Stimulated activated CD8-positive, alpha-beta memory T cell treated with anti-CD3 and anti-CD28 coated beads, Interleukin-2, amount 100 ng/mL, for 48 hours (primary cell): ENCODE measurements at places on chromosomes 6 and 20.

- DNase-seq = no peak
Measured at GRCh38 chr6:24149296-24149695, 23.3 kb downstream of the NRSN1 start.

DNA sequence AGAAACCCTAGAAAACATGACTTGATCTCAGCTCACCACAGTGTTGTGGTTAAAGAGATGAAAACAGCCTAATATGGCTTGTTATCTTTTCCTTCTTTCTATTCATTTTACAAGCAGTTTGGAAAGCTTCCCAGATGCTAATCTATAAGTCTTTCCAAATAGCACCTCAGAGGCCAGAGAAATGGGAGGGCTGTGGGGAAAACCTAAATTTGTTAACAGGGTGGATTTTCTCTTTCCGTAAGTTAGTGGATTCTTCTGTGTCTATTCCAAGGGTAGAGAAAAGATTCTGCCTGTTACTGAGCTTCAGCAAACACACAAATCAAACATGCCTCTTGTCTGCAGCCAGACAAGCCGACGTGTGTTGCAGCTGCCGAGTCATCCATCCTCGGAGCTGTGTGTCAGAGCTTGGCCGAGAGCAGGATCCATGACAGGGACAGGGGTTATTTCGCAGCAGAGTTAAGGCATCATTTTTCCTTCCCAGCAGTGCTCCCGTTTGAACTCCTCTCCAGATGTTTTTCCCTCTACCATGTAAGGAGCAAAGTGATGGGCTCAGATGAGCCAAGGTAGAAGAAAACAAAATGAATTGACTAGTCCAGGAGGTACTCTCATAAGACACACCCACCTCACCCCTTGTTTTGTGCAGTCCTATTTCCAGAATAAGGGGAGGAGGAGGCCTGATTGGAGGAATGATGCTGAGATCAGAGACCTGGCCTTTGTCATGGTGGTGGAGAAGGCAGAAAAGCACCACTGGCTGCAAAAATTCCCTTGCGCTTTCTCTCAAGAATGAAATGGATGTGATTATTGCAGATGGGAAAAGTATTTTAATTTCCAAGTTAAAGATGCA is 560.0 kb downstream of the C6orf118 start:
- DNase-seq = no peak

GRCh38 chr6:140071601-140072062 is 697.2 kb upstream of the CITED2 start:
- no peak for DNase-seq

- no peak for DNase-seq
Measured at GRCh38 chr6:30327232-30327746, 562 bp downstream of the TRIM39 start.

GRCh38 chr6:153942361-153942760 is 96.7 kb upstream of the OPRM1 start:
- no peak for DNase-seq

GRCh38 chr6:91697010-91697695 is 1110.3 kb upstream of the MAP3K7 start:
- DNase-seq = no peak

- no peak for DNase-seq
Measured at GRCh38 chr6:37141281-37142049, 28.5 kb upstream of the PIM1 start.

DNA sequence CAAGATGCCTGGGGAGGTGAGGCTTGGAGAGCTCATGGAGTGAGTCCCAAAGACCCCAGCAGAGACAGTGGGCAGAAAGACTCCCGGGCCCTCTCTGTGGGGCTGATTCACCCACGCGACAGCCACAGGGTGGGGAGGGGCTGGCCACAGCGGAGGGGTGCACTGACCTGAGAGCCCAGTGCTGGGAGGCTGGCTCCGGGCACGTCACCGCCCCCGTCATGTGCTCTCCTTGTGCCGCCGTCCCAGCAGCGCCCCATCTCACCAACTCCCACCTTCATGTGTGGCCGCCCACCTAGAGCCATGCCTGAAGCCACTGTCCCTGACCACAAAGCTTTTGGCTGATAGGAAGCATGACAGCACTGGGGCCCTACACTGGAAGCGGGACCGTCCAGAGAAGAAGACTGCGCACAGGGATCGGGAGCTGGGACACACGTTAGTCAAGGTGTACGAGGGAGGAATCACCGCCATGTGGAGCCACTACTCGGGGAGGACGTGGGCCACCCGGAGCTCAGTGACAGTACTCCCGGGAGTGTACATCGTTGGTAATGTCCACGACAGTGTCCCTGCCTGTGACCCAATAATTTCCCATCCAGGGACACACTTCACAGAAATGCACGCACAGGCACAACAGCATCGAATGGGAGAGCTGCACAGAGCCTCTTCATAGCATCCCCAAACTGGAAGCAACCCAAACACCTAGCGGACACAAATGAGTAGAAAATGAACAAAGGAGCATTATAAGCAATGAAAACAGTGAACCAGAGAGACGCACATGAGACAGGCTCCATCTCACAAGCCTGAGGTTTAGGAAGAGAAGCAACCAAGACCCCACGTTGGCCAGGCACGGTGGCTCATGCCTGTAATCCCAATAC is 28.4 kb upstream of the FOXC1 start:
- DNase-seq = no peak

DNA sequence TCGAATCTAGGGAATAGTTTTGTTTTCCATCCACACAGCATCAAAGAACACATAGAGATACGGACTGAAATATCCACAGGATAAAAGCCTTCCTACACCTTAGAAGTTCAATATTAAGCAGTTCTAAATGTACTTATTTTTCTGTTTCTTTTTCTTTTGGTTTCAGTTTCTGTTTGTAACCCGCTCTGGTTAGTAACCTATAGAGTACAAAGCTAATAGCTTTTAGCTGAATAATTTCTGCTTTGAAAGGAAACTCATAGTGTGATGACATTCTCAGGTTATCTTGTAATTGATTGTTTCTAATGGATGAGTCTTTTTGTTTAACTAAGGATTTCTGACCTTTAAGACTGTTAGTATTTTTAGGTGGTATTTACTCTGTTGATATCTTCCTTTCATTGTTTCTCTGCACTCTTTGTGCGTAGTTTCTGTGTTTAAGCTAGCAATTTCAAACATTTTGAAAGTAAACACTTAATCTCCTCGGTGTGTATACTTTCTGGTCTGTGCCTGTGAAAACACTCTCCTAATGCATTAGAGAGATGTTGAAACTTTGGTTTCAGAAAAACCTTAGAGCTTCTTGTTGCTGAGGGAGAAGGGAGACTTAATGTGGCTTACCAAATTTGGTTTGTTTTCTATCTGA is 385.5 kb downstream of the HDGFL1 start:
- no peak for DNase-seq

DNA sequence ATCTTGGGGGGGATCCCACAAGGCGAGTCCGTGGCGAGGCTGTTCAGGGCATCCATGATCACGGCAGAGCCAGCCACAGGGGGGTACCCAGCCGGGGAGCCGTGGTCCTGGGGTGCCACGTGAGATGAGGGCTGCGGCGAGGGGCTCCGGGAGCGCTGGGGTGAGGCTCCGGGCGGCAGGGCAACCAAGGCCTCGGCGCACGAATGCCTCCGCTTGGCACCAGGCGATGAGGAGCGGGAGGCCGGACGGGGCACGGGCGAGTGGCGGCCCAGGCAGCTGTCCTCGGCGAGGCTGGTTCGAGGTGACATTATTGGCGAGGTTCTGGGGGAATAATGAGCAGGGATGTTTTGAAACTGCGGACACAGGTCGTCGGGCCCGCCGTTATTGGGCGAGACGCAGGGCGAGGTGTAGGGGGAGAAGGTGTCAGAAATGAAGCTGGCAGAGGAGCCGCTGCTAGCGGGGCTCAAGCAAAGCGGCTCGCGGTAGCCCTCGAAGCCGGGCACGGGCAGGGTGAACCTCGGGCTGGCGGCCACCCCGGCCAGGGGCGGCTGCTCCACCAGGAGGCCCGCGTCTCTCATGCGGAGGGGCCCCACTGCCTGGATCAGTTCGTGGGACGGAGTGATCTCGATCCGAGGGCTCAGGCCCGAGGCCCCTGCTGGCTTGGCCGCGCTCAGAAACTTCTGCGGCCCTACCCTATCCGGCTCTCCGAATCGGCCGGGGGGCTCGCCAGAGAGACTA is 19.1 kb downstream of the NFATC2 start:
- no peak for DNase-seq

DNA sequence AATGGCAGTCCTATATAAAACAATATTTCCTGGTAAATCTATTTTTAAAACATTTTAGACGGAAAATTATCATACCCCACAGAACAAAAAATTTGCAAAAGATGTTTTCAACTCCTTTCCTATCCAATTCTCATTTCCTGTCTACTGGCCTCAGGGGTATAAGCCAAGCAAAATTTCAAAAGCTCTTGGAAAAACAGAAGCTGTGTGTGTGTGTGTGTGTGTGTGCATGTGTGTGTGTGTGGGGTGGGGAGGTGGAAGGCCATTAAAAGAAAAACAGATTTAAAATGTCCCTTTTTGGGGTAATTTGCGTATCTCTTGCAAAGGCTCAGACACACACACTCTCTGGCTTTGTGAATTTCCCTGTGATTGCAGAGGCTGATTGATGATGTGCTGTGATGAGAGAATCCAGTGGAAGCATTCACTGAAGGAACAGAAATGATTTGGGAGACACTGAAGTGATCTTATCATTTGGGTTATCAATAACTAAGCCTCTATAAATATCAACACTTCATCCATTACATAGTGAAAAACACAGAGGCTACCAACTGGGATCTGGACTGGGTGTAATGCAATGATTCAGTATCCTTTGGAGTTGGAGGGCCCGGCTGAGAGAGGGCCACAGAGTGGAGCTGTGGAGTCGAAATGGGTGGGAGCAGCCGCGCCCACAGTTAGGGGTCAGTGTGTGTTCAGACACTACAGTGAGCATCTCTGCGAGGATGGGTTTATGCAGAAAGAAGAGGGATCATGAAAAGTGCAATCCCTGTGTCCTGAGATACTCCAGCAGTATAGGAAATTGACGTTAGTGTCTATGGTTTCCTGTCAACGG is 106.8 kb upstream of the PREP start:
- no peak for DNase-seq

DNA sequence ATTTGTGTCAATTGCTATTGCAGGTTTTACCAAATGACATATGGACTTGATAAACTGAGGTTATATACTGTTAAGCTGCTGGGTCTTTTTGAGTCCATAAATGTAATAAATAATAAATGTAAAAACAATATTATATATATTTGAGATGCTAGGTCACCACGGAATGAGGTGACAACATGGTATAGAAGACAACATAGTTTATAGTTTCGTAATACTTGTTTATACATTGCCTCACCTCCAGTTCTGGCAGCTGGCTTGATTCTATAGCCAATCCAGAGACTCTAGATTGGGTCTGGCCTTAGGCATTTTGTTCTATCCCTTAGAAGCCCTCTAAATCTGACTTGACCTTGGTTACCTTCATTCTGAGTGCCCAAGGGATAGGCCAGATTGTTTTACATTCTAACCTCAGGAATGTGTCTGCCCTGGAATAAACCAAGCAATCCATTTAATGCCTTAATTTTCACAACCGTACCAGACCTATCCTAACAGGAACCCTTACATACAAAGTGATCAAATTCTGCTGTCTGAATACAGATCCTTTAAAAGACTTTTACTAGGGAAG is 61.5 kb upstream of the STXBP5 start:
- DNase-seq = no peak

GRCh38 chr6:141635621-141636020 is 497.1 kb upstream of the GJE1 start:
- no peak for DNase-seq

DNA sequence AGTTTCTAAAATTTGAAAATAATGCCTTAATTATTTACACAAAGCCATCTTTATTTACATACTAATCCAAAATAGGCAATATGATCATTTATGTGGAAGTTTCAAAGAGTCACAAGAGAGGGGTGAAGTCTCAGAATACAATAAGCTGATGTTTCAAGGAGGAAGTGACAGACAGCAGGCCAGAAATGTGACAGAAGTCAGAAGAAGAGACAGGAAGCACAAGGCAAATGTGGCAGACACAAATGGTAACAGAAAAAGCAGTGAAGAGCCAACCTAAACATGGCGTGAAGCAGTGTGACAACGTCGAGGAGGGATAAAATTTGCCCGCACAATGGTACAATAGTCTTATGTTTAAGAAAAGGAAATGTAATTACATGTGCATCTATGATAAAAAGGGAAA is 59.8 kb downstream of the SHPRH start:
- no peak for DNase-seq

DNA sequence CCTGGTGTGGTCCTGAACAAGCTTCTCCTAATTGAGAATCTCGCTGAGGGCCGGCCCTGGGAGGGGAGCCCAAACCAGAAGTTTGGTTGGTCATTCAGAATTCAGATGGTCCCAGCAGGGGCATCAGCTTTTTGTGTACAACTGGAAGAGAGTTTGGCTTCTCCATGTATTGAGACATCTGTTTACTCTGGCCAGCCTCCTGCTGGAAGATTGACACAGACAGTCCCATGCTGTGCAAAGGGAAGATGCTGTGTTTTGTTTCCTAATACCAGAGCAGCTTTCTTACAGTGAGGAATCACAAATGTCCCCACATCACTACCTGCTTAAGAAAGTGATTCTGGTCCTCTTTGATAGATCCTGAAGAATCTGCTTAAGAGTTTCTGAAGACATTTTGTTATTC is 97.8 kb downstream of the PLEKHG1 start:
- DNase-seq = no peak

DNA sequence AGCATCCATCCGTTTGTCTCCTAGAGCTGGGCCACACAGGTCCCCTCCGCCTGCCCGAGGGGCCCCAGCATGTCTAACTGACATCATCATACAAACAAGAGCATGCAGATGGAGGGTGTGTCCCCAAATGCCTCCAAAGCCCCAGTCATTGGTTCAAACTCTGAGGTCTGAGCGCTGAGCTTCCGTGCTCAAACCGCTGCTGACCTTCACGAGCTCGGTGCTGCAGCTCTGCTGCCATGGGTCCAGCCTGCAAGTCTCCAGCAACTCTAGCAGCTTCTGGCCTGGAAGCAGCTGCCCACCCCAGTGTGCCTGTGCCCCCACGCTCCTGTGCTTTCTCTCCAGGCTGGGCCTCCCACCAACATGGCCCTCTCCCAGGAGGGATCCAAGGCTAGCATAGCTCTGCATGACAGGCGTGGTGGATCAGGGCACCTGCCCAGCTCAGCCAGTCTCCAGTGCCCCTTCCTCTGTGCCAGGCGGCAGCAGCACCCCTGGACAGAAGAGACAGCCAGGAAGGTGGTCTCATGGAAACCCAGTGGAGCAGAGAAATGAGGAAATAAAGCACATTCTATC is 131.6 kb upstream of the PMEPA1 start:
- DNase-seq = no peak

DNA sequence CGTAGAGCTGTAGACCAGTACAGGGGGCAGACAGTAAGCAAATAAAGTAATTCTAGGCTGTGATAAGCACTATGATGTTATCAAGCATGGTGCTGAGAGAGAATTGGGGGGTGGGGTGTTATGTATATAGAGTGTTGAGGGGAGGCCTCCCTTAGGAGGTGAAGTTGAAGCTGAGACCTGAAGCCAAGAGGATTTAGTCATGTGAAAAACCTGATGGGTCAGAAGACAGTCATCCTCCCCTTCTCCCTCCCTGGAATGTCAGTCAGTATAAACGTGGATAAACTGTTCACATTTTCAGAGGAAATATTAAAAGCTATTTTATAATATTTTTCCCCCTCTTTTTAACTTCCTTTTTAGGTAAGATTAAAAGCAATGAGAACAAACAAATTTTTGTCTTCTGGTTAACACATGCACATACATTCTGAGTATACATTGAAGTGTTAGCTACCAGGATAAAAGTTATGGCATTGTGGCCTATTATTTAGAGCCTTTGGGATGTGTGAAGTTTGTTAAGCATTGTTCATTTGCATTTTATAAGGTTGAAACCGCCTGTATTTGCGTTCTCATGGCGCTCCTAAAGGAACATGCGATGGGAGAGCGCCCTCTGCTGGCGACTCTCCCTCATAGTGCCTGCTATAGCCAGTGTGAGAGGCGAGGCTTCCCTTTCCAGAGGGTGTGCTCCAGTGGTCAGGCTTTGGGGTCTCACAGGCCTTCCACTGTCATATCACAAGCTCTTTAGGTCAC is 35.4 kb upstream of the MAPK13 start:
- DNase-seq = peak; percentile 69
